NCI-H2081 (cell line): ENCODE measurements at places on chromosomes 7 and 10.

- no peak for DNase-seq
Measured at GRCh38 chr7:19958309-19958896, 185.0 kb upstream of the TMEM196 start.

DNA sequence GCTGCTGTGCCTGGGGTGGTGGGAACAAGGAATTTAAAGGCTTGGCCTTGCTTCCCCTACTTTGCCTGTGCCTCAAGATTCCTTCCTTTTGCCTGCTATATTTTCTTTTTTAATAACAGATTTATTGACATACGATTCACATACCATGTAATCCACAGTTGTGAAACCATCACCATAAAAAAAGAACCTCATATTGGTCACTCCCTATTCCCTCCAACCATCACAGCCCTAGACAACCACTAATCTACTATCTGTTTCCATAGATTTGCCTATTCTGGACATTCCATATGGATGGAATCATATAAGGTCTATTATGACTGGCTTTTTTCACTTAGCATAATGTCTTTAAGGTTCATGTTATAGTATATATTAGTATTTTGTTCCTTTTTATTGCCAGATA lies 59.3 kb upstream of the TRIM8 start:
- no peak for DNase-seq

GRCh38 chr7:157908006-157908782 lies 571.4 kb downstream of the DNAJB6 start:
- no peak for DNase-seq

GRCh38 chr10:60732807-60733516 lies 45.3 kb upstream of the CDK1 start:
- no peak for DNase-seq

- DNase-seq, result no peak
Measured at GRCh38 chr7:18468795-18469194, 26.8 kb upstream of the HDAC9 start.

- DNase-seq, result no peak
Measured at GRCh38 chr7:39313974-39314373, 252.2 kb upstream of the YAE1 start.

- peak; percentile 14 for DNase-seq
Measured at GRCh38 chr10:92181575-92181974, 109.3 kb downstream of the CPEB3 start.

GRCh38 chr7:31122649-31123058 lies 70.5 kb downstream of the ADCYAP1R1 start:
- peak; percentile 75 for DNase-seq

GRCh38 chr10:3776796-3777571 lies 8.0 kb downstream of the KLF6 start:
- DNase-seq, result no peak

DNA sequence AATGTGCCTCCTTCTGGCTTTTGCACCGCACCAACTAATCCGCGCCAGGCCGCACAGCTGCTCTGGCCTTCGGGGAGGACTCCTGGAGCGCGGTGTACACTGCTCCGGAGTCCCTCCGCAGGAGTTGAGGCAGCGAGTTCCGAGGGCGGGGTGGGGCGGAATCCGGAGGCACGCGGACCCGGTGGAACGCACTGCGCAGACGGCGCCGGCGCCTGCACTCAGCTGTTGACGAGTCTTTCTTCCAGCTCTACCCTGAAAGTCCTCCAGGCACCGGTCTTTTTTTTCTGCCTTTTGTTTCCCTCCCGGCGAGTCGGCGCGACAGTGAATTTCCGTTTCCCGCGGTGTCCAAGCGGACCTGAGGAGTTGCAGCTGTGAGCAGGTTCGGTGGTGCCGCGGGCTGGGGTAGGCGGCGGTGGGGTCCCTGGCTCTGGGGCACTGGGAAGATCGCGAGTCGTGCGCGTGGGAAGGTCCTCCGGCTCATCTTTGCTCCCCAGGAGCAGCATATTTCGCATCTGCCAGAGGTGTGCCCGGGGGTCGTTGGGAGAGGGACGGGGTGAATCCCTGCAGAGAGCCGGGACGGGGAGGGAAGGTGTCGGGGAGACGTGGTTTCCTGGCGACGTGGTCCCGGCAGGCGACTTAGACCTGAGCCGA lies 44.1 kb downstream of the SFTPD start:
- DNase-seq, result peak; percentile 62

DNA sequence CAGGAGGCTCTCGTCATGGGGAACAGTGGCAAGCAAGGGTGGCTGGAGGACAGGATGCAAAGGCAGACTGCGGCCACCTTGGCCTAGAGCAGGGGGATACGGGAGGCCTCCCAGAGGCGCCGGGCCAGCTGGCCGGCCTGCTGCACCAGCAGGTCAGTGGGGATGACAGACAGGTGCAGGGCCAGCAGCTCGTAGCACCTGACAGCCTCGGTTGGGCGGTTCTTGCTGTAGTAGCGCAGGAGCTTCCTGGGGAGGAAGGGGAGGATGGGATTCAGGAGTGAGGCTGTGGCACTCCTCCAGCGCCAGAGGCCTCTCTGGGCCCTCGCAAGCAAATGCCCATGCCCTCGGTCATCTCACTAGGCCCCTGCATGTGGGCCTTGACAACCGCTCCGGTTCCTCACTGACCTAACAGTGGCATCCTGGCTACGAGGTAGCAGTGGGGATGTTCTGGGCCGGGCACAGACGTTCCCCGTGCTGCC lies 2.5 kb upstream of the PYROXD2 start:
- DNase-seq, result no peak

GRCh38 chr7:106313966-106314365 lies 29.2 kb upstream of the NAMPT start:
- DNase-seq, result no peak

GRCh38 chr7:106041140-106041717 lies 70.9 kb downstream of the SYPL1 start:
- peak; percentile 44 for DNase-seq

DNA sequence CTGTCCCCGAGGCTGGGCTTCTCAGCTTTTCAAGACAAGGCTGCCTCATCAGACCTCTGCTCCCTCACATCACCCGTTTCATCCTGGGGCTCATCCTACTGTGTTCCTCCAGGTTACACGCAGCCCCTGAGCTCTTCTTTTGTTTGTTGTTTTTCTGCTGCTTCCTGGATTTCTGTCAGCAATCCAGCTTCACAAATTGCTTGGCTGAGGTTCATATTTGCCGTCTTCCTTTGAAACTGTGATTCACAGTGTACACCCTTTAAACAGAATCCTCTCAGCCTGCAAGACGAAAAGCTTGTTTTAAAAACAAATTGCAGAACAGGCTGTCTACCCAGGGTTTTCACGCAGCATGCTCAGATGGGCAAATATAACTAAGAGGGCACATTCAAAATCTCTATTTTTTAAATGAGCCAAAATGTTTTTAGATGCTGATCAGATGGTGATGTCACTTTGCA lies 39.1 kb upstream of the PARD3 start:
- DNase-seq, result peak; percentile 55

DNA sequence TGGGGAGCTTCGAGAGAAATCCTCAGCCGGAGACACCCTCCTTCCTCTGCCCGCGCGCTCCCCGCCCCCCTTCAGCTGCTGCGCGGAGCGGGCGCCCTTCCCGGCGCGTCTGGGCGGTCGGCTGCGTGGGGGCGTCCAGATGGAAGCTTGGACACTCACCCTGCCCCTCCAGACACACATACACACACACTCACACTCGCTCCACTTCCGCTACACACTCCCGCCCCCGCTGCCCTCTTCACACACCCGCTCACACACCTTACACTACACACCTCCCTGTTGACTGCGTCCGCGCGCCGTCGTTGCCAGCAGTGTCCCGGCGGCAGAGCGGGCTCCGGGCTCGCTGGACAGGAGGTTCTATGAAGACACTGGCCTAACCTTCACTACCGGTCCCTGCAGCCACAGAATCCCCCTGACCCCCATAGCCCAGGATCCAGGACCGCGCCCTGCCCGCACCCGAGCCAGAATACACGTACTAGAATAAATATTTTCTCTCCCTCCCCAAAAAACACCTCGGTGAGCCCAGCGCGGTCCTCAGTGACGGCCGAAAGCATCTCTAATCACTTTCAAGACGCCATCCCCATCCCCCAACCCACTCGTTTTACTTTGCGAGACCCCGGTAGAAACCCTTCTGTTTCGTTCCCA lies 1.1 kb upstream of the EGR2 start:
- DNase-seq, result no peak

- DNase-seq, result no peak
Measured at GRCh38 chr10:34824870-34825269, 9.8 kb upstream of the PARD3 start.

- DNase-seq, result peak; percentile 1
Measured at GRCh38 chr10:6445671-6446316, 134.3 kb downstream of the PRKCQ start.

GRCh38 chr10:70967591-70968587 lies 79.5 kb upstream of the PCBD1 start:
- DNase-seq, result no peak

DNA sequence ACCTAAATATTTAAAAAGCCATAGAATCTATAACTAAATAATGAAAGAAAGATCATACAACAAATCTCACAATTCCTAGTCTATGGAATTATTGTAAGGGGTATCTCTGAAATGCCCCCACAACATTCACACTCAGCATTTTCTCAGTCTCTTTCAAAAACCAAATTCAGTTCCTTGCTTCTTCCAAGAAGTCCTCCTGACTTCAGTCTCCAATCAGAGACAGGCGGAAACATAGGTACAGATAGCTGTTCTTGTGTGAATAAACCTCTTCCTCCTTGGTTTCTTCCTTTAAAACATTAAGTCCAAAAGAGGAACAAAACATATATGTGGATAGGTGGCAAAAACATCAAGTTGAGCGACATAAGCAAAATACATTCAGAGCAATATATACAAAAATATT lies 13.9 kb upstream of the FBXW4 start:
- no peak for DNase-seq

- no peak for DNase-seq
Measured at GRCh38 chr7:64885520-64886240, 17.4 kb upstream of the ZNF273 start.

GRCh38 chr10:51743146-51743545 lies 43.8 kb upstream of the CSTF2T start:
- no peak for DNase-seq

DNA sequence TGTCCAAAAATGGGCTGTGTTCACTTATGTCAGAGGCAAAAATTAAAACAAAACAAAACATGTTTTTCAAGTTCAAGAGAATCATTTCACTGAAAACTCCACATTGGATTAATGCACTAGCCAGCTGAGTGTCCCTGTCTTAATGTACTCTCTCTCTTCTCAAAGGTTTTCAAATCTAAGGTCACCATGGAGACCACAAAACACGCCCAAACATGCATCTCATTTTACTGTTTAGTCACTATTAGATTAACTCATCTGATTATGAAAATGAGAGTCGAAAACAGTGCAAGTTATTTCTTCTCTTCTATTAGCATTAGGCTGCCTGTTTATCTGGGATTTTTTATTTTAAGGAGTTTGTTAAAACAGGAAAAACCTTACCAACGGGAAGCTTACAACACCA lies 70.8 kb upstream of the ASAH2 start:
- no peak for DNase-seq

GRCh38 chr7:129471402-129471827 lies 30.9 kb upstream of the SMKR1 start:
- DNase-seq, result no peak

DNA sequence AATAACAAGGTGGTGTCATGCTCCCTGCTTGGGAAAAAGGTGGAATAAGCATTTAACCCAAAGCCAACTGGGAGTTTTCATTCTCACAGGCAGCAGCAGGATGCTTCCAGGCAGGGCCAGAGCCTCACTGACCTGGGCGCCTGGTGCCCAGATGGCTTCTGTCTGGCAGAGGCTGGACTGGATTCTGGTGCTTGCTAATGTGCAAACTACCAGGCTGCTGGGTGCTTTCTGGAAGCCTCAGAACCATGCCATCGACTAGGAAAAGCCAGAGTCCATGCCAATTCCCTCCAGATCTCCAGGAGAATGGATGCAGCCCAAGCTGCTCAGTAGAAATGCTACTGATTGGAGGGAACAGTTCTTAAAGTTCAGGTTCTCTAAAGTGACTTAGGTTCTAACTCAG lies 36.2 kb downstream of the VIPR2 start:
- no peak for DNase-seq

GRCh38 chr7:121872831-121873288 lies at the start of gene PTPRZ1:
TSS of gene PTPRZ1 (plus strand) at chr7:121873161. CDS start at chr7:121873500, 339 bp downstream.
- peak; percentile 69 for DNase-seq
